ENCODE measurements at places on chromosomes 4 and X. TPM values are rescaled to one million over a fixed set of nuclear protein-coding genes. Genes with fewer than 3 reads are reported as not detected.

The MAGEB17 gene
- total RNA-seq = not detected

The ANKRD17 gene
- total RNA-seq = 67.1 TPM

DNA sequence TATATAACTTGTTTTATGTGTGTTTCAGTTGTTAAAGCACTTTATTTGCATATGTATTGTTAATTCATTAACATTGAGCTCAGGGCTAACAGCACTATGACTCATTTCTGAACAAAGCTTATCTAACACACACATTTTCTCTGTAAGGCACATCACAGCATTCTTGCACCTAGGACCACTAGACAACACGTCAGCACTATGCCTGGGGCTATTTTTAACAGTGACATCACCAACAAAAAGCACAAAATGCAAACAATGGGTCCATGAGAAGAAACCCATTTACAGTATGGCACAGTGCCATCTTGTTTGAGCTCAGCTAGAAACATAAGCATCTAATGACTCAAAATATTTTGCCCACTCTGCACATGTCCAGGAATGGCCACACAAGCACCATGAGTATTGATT is 124.4 kb downstream of the RELL1 start:
- no peaks in the 10 kb centered on the region for H3K36me3 ChIP-seq
- no peak overlapping the region for H3K4me3 ChIP-seq
- no peaks in the 10 kb centered on the region for H3K27me3 ChIP-seq
- DNase-seq = no peak
- no peaks in the 10 kb centered on the region for H3K4me1 ChIP-seq

GRCh38 chrX:39638526-39638925 is 459.2 kb downstream of the BCOR start:
- no peak overlapping the region for H3K4me3 ChIP-seq
- DNase-seq = no peak
- no peaks in the 10 kb centered on the region for H3K27me3 ChIP-seq
- no peak overlapping the region for H3K27ac ChIP-seq
- H3K4me1 ChIP-seq = no peaks in the 10 kb centered on the region

DNA sequence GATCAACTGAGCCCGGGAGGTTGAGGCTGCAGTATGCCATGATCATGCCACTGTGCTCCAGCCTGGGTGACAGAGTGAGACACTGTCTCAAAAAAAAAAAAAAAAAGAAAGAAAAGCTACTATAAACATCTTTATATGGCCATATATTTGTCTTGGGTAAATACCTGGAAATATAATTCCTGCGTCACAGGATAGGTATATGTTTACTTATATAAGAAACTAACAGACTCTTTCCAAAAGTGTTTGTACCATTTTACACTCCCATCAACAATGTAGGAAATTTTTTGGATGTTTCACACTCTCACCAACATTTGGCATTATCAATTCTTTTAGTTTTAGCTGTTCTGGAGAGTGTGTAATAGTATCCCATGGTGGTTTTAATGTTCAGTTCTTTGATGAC is 12.8 kb downstream of the P2RY4 start:
- no peak for DNase-seq
- no peaks in the 10 kb centered on the region for H3K27me3 ChIP-seq
- H3K27ac ChIP-seq = no peak overlapping the region
- no peaks in the 10 kb centered on the region for H3K4me1 ChIP-seq
- H3K36me3 ChIP-seq = no peaks in the 10 kb centered on the region
- no peak overlapping the region for H3K4me3 ChIP-seq

DNA sequence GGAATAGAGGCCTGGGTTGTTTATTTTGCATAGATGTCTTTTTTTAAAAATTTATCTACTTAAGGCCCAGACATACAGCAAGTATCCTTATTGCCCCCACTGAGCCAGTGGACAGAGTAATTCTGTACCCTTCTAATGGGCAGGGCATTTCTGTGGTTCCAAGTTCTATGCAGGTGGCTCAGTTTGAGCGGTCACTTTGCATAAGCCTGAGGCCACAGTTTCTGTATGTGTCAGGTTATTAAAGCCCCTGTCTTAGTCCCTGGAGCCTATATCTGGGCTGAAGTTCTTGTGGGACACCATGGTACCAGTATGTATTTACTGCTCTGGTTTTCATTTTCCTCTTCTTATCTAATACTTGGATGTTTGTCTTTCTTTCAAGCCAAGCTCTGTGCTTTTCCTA is 168.8 kb downstream of the MID1IP1 start:
- DNase-seq = no peak
- no peak overlapping the region for H3K27ac ChIP-seq

DNA sequence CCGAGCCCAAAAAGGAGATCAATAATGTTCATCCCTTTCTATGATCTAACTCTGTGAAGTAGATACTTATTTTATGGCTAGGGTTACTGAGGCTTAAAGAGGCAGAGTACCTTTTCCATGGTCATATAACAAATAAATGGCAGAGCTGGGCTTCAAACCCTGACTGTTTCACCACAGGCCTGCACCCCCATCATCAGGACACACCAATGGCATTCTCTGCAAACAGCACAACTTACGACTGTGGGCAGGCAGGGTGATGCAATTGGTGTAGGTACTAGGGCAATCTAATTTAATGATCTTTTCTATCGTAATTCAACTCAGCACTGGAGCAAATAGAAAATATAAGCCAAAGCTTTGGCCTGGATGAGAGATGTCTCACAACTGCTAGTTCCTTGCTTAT is 118.8 kb upstream of the CBR4 start:
- no peak overlapping the region for H3K27ac ChIP-seq
- H3K27me3 ChIP-seq = no peaks in the 10 kb centered on the region
- H3K4me1 ChIP-seq = peaks cover 6% of the 10 kb centered on the region
- DNase-seq = no peak

DNA sequence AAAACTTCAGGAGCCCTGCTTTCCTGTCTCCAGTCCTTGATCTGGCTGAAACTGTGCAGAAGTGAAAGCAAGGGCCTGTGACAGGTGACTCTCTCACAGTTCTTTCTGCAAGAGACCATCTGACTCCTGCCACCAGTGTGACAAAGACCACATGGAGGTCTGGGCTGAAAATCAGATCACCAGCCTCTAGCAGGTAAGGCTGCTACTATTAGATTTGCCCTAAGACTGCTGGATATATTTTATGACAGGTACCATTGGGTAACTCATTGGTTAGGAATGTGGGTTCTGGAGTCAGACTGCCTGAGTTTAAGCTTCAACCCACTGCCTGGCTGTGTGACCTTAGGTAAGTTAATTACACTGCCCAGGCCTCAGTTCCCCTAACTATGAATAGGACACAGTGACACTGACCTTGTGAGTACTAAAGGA is 163.3 kb upstream of the SLC7A11 start:
- DNase-seq = no peak
- H3K4me1 ChIP-seq = no peaks in the 10 kb centered on the region
- H3K36me3 ChIP-seq = no peaks in the 10 kb centered on the region
- H3K4me3 ChIP-seq = no peak overlapping the region
- no peak overlapping the region for H3K27ac ChIP-seq
- H3K27me3 ChIP-seq = no peaks in the 10 kb centered on the region

DNA sequence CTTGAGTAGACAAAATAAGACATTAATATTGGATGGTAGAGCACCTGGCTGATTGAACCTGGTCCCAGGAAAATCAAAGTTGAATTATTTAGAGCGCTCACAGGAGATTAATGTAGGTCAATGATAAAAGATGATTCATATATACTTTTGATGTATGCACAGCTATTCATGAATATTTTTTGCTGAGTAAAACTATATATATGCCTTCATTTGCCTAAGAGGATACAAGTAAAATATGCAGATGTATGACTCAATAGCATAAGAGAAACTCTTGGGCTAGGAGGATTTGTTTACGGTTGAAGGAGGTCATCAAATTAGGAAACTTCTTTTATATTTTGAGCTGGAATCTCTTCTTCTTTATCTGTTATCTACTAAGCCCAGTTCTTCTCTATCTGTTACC is 202.7 kb upstream of the HS3ST1 start:
- no peak overlapping the region for H3K27ac ChIP-seq
- no peaks in the 10 kb centered on the region for H3K36me3 ChIP-seq
- no peak for DNase-seq
- H3K4me1 ChIP-seq = no peaks in the 10 kb centered on the region
- H3K27me3 ChIP-seq = no peaks in the 10 kb centered on the region
- no peak overlapping the region for H3K4me3 ChIP-seq

DNA sequence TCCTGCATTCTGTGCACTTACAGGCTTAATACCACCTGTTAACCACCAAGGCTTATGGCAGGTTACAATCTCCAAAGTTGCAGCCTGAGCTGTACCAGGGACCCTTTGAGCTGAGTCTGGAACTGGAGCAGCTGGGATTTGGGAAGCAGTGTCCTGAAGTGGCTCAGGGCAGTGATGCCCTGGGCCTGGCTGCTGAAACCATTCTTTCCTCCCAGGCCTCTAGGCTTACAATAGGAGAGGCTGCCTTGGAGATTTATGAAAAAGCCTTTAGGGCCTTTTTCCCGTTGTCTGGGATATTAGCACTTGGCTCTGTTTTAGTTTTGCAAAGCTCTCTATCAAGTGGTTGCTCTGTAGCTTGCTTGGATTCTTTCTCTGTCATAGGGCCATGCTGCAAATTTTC is 154.3 kb upstream of the CASK start:
- no peaks in the 10 kb centered on the region for H3K36me3 ChIP-seq
- no peaks in the 10 kb centered on the region for H3K27me3 ChIP-seq

DNA sequence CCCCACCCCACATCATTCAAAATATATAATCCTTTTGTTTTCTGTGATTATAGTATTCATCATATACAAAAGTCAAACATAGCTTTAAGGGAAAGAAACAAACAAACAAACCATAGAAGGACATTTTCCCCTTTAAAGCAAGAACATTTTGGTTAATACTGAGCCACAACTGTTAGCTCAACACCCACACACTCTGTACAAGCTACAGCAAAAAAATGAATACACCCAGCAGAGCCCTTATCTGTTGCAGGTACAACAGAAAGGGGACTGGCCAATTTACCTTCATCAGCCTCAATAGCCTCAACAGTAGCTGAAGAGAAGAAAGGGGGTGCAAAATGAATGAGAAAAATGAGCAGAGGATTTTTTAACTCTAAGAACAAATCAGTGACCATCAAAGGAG is 318.4 kb downstream of the PPP3CA start:
- H3K36me3 ChIP-seq = no peaks in the 10 kb centered on the region
- H3K27ac ChIP-seq = no peak overlapping the region
- no peaks in the 10 kb centered on the region for H3K4me1 ChIP-seq

GRCh38 chr4:169766741-169767140 is 9.0 kb upstream of the HPF1 start:
- no peak for DNase-seq
- H3K36me3 ChIP-seq = no peaks in the 10 kb centered on the region
- H3K27me3 ChIP-seq = no peaks in the 10 kb centered on the region
- no peak overlapping the region for H3K27ac ChIP-seq
- H3K4me1 ChIP-seq = no peaks in the 10 kb centered on the region

DNA sequence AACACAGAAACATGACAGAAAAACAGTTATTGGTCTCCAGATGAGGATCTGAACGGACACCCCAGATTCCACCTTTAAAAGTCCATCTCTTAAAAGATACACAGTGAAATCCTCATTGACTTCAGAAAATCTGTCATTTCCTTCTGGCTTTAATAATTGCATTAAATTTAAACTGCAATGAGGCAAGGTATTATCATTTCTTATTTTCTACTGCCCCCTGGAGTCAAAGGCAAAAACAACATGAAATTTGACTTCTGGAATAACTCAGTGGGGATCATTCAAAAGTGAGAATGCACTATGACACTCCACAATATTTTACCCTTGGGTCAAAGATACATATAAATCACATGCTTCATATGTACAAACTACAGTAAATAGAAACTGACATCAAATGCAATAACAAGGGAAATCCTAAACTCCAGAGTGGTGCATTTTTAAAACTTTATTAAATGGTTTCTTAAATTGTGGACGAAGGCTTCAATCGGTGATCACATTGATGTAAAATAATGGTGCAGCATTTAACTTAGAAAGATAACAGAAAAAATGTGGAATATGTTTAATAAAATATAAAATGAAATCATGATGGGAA is 56.4 kb upstream of the SPANXN1 start:
- H3K27me3 ChIP-seq = no peaks in the 10 kb centered on the region
- no peaks in the 10 kb centered on the region for H3K36me3 ChIP-seq
- H3K27ac ChIP-seq = no peak overlapping the region
- no peak for DNase-seq
- no peak overlapping the region for H3K4me3 ChIP-seq
- H3K4me1 ChIP-seq = no peaks in the 10 kb centered on the region

- no peaks in the 10 kb centered on the region for H3K27me3 ChIP-seq
- no peak for DNase-seq
- H3K4me3 ChIP-seq = no peak overlapping the region
- no peaks in the 10 kb centered on the region for H3K36me3 ChIP-seq
- H3K4me1 ChIP-seq = no peaks in the 10 kb centered on the region
Measured at GRCh38 chrX:53009032-53009431, 39.6 kb upstream of the GPR173 start.

All from aorta (tissue), 5 donors.